Stimulated activated CD4-positive, alpha-beta T cell treated with anti-CD3 and anti-CD28 coated beads, Interleukin-15, amount 100 ng/mL, for 1 hour (primary cell): ENCODE measurements at places on chromosomes 16 and 17.

DNA sequence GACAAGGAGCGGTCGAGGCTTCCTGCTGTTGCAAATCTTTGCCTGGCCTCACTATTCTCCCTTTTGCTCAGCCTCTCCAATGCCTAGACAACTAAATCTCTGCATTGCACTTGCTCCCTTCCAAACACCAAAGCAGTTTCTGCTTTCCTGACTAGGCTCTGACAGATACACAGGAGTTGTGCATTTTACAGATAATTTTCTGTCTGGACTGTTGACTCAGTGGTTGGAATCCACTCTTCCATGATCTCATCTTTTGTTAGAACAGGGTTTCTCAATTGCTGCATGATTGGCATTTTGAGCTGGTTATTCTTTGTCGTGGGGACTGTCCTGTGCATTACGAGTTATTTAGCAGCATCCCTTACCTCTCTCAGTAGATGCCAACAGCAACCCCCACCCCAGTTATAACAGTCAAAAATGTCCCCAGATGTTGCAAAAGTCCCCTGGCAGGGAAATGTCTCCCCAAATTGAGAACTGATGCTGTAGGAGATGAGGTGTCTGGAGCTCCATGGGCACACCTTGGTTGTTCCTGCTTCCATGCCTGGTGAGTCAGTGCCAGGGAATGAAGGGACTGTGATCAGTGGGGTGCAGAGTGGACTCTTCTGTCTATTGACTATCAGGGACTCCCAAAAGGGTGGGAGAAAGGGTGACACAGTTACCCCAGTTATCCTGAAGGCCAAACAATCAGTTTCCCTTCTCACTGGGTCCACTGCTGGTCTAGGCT, 557.4 kb upstream of the PSMD7 start:
- DNase-seq: no peak

DNA sequence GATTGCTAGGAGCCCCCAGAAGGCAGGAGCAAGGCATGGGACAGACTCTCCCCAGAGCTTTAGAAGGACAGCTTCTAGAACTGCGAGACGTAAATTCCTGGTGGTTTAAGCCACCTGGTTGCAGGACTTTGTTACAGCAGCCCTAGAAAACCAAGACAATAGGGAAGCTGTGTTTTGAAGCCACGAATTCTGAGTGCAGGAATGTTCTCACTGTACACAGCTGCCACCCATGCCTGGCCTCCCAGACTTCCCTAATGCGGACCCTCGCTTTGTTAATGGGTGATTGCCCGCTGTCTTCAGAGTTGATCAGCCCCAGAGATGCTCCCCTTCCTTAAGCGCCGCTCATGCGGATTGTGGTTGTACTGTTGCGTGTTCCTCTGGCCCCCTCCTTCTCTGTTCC, 177.1 kb downstream of the MSI2 start:
- DNase-seq: no peak

DNA sequence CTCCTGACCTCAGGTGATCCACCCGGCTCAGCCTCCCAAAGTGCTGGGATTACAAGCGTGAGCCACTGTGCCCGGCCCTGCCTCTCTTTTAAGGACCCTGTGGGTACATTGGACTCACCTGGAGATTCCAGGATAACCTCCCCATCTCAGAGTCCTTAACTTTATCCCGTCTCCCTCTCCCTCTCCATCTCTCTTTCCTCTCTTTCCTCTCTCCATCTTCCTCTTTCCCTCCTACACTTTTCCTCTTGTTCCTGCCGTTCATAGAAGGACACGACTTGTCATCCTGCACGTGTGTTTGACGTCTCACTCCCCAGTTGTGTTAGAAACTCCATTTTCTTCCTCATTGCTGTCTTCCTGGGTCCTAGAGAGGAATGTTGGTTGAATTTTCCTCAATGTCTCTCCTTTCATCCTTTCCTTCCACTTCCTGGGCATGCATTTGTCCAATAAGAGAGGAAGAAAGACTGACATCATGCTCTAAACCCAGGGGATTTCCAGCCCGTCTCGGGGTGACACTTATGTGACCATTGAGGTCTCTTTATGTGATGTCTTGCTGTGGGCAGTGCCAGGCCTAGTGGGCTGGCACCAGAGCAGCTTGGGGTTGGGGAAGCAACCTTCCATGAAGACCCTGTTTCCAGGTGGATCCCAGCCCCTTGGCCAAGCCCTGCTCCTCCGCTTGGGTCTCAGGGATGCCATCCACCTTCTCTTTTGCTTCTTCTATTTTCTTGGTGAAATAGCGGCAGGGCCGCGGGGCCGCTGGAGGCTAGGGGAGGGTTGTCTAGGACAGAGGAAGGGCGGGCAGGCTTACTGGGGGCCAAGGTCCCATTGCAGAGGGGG, 39.8 kb upstream of the IRF8 start:
- DNase-seq: no peak

GRCh38 chr16:74726716-74727115, 26.1 kb upstream of the MLKL start:
- DNase-seq: no peak

GRCh38 chr17:1755827-1756262, 6.0 kb upstream of the SERPINF1 start:
- DNase-seq: no peak

GRCh38 chr17:34579017-34579946, at the start of gene TMEM132E:
Gene TMEM132E (plus strand): TSS chr17:34579582. CDS start chr17:34581077, 1,495 bp downstream.
- DNase-seq: peak; percentile 5

- DNase-seq: no peak
Observed at GRCh38 chr17:77962348-77962747, 3.8 kb downstream of the TNRC6C start.

DNA sequence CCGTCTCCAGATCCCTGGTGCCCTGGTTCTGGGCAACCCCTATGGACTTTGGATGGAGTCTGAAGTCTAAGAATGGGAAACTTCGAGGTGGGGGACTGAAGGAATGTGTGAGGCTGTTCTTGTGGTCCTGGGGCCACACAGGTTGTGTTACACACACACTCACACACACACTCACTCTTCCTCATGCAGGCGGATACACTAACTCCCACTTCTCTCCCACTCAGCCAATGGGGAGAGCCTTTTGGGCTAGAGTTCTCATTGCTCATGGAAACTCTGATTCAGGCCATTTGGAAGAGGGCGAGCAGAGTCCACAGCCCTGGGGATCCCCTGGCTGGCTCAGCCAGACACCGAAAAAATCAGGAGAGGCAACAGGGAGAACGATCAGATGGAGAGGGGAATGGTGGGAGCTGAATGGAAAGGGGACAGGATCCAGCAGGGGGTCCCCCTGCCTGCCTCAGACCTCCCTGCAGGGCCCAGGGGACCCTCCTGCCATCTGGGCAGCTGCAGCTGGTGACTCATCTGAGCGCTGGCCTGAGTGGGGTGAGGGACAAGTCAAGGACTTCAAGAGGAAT, 9.1 kb downstream of the IGFBP4 start:
- no peak for DNase-seq

GRCh38 chr17:82108961-82109475, 11.0 kb upstream of the FASN start:
- DNase-seq: no peak
